ENCODE measurements at places on chromosomes 5 and 9.

- DNase-seq, result peak; percentile 69
Observed at GRCh38 chr9:2771087-2771486, 53.8 kb downstream of the KCNV2 start.

DNA sequence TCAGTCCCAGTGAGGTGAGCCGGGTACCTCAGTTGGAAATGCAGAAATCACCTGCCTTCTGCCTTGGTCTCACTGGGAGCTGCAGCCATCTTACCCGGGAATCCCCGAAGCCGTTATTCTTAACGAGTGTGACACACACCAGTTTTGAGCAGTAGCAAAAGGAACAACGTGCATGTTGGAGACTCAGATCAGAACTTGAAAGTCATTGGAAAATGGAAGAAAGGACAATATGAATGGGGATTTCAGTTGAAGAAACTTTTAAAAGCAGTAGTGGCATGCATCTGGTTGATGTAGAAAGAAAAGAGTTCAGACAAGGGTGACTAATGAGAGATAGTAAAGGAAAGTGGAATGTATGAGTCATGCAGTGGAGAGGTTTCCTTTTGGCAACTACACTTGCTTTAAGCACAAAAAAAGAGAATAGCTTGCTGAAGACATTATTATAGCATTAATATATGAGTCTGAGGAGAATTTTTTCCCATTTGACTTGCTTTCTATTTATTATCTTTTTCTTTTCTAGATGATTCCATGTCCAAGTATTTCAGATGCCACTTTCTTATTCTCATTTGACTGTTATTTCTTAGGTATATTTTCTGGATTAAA lies 44.4 kb upstream of the ANKDD1B start:
- DNase-seq, result peak; percentile 95

- DNase-seq, result no peak
Observed at GRCh38 chr5:59560553-59560952, 333.0 kb downstream of the PDE4D start.

- no peak for DNase-seq
Observed at GRCh38 chr5:57566914-57567313, 84.3 kb upstream of the ACTBL2 start.

DNA sequence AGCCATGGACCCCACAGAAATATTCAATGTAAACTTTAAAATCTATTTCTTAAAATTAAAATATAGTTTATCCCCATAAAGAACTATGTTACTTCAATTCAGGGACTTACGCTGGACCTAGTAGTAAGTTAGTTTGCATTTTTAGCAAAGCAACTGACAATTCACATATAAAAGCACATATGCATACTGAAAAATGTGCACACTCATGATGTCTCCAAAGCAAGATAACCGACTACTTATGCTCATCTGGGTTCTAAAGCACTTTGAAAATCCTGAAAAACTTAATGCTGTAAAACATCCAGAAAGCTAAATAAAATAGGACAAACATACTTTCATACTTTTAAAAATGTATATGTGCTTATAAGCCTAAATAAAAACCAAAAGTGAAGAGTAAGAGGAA lies 264.4 kb upstream of the GAS1 start:
- no peak for DNase-seq

DNA sequence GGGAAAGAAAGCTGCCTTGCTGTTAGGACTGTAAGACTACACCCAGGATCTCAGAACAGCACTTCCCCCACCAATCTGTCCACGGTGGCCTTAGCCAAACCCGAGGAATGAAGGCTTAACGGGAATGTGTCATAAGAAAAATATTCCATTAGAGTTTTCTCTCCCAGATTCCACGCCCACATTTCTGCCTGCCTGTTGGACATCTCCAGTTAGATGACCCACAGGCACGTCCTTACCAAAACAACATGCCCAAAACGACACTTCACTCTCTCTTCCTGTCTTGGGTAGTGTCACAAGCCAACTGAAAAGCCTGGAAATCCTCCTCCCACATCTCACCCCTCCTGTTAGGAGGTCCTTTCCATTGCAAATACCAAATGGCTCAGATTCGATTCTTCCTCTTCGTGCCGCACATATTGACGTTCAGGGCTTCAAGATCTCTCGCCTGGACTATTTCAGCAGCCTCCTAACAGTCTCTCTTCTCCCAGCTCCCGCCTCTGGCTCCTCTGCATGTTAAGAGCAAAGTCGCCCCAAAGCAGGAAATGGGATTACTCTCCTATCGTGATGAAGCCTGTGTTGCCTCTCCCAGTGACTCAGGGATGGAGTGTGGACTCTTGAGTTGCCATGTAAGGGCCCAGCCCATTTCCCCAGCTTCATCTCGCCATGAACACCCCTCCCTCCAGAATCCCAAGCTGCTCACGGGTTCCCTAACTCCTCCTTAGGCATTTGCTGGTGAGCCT lies 159.3 kb downstream of the NR3C1 start:
- no peak for DNase-seq

- DNase-seq, result no peak
Observed at GRCh38 chr9:93164085-93164484, 19.9 kb upstream of the WNK2 start.

GRCh38 chr9:99058964-99059921 lies 45.7 kb upstream of the TGFBR1 start:
- DNase-seq, result peak; percentile 81

- DNase-seq, result no peak
Observed at GRCh38 chr9:21461377-21461776, 20.7 kb downstream of the IFNE start.

GRCh38 chr9:8855046-8855445 lies 1055.5 kb upstream of the DMAC1 start:
- DNase-seq, result peak; percentile 28

- DNase-seq, result no peak
Observed at GRCh38 chr9:134936346-134937163, 18.8 kb upstream of the FCN1 start.

DNA sequence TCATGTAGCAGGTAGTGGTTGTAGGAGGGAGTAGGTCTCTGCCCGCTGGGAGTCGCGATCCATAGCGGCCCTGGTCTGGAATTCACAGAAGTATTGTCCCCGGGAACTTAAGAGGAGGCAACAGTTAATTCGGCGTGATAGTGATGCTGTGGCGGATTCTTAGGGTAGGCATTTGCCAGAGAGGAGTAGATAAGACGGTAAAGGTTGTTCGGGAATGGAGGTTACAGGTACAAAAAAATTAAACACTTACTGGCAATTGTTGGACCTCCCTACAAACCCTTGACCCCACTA lies 679 bp downstream of the SMC5 start:
- no peak for DNase-seq

DNA sequence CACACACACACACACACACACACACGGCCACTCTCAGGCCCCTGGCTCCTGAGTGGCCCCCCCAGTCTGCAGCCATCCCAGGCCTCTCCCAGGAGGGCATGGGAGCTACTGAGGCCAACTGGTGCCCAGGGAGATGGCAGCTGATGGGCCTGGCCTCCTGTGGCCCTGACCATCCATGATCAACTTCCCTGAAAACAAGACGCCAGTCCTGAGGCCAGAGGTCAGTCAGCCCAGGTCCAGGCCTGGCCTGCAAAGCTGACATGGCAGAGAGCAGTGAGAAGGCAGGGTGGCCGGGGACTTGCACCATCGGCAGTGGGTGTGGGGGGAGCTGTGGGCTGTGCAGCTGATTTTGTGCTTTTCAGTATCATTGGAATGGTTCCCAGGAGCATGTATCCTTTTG lies 47.0 kb downstream of the SARDH start:
- no peak for DNase-seq

GRCh38 chr5:886716-887325 lies 5.8 kb downstream of the BRD9 start:
- no peak for DNase-seq

DNA sequence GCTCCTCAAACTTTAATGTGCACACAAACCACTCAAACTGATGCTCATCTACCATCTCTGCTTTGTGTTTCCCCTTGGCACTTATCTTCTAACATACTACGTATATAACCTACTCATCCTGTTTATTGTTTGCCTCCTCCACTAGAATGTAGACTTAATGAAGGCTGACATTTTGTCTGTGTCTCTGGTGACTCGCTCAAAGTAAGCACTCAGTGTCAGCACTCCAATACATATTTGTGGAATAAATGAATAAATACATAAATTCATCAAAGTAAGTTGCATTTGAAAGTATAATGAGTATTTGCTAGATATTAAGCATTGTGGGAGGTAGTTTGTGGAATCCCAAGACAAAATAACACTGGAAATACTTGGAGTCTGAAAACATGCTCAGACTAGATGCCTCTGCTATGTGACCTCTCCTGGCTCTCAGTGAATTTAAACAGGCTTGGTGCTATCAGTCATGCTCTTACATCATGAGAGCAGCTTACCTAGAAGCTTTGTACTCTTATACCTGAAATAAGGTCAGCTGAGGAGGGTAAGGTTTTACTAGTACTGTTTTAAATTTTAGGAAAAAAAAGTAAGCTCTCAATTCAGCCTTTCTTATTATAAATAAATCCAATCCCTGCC lies 37.0 kb upstream of the RANBP6 start:
- DNase-seq, result no peak

- peak; percentile 56 for DNase-seq
Observed at GRCh38 chr9:126516936-126517832, 96.5 kb upstream of the LMX1B start.

DNA sequence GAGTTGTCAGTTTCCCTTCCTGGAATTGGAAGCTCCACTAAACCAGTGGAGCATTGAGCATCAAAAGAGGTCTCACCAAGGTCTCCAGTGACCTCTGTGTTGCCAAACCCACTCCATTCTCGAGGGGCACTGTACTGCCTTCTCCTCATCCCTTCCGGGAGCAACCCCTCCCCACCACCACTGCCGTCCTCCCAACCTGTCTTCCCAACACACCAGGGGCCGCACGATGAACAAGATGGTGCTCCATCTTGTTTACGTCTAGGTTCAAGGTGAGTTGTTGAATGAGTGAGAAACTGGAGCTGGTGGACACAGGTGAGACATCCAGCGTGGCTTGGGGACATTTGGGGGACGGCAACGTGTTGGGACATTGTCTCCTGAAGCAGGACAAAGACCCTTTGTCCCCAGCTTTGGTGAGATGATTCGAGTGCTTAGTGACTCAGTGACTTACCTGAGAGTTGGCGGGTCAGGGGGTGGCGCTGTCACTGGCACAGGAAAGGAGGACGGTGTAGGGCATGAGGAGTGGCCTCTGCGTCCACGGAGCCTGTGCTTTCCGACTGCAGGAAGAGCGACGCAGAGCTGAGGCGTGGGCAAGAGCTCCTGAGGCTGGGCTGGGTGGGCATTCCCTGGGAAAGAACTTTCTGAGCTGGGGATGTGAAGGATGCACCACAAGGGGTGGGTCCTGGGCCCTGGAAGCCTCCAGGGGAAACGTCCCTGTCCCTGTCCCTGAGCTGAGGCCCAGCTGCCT lies 44.8 kb upstream of the RNU6ATAC start:
- no peak for DNase-seq

- peak; percentile 81 for DNase-seq
Observed at GRCh38 chr5:160262151-160263074, 33.1 kb downstream of the FABP6 start.

GRCh38 chr9:135240871-135241311 lies 153.4 kb downstream of the OLFM1 start:
- DNase-seq, result no peak

- DNase-seq, result no peak
Observed at GRCh38 chr5:171743436-171744076, 42.1 kb upstream of the SMIM23 start.

- no peak for DNase-seq
Observed at GRCh38 chr9:98330831-98331230, 75.4 kb upstream of the TBC1D2 start.

GRCh38 chr5:518721-519120 lies 5.5 kb downstream of the SLC9A3 start:
- DNase-seq, result no peak

DNA sequence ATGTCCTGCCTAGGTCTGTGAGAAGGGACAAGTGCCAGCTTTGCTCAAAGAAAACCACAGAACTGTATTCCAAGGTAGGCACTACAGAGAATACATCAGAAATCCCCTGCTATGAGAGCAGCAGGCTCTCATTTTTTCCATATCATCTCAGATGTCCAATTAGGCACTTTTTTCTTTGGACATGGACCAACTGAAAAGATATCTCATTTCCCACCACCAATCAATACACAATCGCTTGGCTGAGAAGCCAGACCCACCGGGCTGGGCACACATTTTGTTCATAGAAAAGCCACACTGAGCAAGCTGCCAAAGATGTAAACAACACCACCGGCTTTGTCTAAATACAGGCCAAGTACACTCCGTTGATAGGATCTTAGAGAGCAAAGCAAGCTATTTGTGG lies 25.9 kb downstream of the STOM start:
- peak; percentile 30 for DNase-seq

DNA sequence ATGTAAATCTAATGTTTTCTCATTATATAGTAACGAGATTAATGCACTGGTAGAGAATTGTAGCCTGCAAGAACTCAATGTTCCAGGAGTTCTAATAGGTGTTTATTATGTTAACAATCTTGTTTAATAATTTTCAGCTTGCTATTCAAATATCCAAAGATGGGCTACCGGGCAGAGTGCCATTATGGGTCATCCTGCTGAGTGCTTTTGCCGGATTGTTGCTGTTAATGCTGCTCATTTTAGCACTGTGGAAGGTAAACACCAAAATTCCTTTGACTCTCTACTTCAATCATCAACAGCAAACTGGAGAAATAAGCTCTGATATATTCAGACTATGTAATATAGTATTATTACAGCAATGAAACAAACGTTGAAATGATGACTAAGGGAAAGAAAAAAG lies 41.9 kb upstream of the ITGA2 start:
- no peak for DNase-seq

DNA sequence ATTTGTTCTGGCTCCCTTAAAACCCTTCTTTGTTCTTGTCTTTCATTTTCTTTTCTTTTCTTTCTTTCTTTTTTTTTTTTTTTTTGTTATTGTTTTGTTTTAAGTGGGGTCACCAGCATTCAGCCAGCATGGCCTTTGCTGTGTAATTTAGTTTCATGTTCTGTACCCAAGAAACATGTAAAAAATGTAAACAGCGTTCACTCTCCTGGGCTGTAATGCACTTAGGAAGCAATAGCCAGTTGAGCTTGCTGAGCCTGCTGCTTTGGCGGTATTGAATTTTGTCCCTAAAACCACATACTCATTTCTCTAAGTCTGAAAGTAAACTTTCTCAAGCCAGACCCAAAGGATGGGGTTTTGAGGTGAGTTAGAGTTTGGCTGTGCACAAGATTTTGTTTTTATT lies 158.6 kb downstream of the PAPPA start:
- no peak for DNase-seq

- DNase-seq, result no peak
Observed at GRCh38 chr5:2142456-2142954, 259.8 kb upstream of the IRX4 start.

DNA sequence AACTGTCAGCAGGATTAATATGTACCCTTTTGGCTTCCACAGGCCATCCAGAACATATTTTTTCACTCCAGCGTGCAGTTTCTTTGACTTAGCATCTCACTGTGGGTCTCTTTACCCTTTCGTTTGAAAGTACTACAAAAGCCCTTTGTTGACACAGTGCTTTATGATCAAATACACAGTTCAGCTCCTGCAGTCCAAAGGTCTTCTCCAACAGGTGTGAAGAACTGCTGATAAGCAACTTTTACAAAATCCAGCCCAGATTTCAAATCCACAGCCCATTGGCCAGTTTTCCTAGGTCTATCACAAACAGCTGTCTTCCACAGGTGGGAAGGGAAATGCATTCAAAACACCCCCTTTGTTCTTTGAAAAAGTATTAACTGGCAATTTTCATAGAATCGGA lies 54.8 kb downstream of the MYO10 start:
- no peak for DNase-seq
